ENCODE measurements at places on chromosomes 3 and 15.

GRCh38 chr3:12620729-12621128 lies 43.2 kb downstream of the RAF1 start:
- no peak for DNase-seq

DNA sequence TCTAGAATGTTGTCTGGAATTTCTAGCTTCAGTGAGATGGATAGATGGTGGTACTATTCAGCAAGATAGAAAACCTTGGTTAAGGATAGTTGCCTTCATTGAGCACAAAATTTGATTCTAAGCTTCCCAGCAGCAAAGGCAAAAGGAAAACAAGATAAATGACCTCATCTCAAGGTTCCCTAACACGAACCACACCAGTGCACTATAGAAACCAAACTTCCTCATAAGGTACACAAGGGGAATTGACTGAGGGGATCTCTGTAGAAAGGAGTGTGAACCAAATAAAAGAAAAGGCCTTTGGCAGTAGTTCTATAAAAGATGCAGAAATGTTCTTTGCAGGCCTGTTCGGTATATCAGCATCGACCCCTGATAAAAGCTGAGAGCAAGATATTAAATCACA lies 288.9 kb downstream of the SHQ1 start:
- no peak for DNase-seq

- no peak for DNase-seq
Observed at GRCh38 chr15:64703632-64703959, 71.8 kb downstream of the RBPMS2 start.

DNA sequence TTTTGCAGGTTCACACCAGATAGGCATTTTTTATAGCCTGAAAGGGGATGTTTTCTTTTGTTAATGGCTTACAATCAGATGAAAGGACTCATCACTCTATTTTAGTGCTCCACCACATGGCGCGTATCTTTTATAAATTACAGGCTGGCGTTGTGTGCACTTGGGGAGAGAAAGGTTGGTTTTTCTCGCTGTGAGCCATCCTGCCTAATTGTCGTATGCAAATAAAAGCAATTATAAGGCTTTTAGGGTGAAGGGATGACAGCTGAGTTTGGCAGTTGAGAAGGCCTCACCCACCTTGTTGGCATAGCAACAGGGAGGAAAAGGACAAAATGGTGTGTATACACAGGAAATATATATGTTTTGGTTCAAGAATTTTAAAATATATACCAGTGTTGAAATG lies 268.0 kb downstream of the NR2F2 start:
- peak; percentile 91 for DNase-seq

- DNase-seq, result peak; percentile 23
Observed at GRCh38 chr3:52444860-52445793, at the start of gene SEMA3G. Gene SEMA3G, minus strand, starts transcription at chr3:52445103. Its CDS starts 76 bp downstream, at chr3:52445027.

GRCh38 chr3:55330756-55331155 lies 156.3 kb downstream of the WNT5A start:
- DNase-seq, result no peak

DNA sequence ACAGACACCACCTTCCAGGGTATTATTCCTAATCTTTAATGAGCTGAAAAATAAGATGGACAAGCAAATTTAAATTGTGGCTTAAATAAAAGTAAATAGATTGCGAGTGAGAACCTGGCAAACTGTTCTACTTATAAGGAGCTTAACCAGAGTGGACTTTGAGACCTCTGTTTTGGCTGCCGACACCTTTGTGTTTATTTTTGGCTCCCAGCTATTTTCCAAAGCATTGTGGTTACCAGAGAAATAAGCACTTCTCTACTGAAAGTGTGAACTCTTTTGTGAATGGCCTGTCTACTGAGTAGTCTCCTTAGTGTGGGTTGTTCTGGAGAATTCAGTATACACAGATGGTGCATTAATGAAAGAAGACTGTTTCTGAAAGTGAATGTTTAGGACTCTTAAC lies 109.4 kb downstream of the ATP8B4 start:
- no peak for DNase-seq

DNA sequence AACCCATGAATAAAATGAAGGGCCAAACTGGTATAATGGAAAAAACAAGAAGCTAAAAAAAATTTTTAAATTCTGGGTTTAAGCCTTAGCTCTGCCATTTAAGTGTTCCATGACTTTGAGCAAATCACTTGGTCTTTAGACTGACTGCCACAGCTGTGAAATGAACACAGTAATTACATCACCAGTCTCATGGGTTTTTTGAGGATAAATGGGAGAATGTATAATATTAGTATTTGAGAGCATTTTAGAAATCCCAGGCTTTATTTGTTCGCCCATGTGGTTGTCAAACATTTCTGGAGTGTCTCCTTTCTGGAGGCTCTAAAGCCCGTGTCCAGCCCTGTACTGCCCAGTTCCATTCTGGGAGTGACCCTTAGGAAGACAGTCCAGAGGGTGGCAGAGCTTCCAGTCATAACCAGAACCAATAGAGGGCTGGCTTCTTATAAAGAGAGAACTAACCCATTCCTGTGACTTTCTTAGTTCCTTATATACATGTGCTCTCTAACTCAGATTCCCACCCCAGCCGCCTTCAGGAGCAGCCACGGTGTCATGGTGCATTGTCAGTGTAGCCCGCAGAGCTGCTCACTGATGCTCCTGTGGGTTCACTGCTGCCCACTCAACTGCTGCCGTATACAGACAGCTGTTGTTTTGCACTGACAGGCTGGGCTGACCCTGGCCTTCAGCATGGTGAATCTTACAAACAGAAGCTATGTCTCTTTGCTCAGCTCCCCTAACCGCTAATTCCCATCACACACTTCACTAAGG lies 44.7 kb downstream of the BOC start:
- no peak for DNase-seq

GRCh38 chr3:108546692-108547091 lies 36.3 kb upstream of the MYH15 start:
- DNase-seq, result no peak

DNA sequence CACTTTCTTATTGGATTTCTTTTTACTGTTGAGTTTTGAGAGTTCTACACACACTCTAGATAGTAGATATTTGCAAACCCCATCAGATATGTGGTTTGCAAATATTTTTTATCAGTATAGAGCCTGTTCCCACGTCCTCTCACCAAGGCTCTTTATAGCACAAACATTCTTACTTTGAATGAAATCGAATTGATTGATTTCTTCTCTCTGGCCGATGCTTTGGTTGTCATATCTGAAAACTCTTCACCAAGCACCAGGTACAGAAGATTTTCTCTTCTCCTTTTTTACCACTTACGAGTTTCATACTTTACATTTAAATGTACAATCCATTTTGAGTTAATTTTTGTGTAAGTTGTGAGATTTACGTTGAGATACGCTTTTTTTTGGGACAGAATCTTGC lies 163.4 kb downstream of the PTPRG start:
- DNase-seq, result no peak

DNA sequence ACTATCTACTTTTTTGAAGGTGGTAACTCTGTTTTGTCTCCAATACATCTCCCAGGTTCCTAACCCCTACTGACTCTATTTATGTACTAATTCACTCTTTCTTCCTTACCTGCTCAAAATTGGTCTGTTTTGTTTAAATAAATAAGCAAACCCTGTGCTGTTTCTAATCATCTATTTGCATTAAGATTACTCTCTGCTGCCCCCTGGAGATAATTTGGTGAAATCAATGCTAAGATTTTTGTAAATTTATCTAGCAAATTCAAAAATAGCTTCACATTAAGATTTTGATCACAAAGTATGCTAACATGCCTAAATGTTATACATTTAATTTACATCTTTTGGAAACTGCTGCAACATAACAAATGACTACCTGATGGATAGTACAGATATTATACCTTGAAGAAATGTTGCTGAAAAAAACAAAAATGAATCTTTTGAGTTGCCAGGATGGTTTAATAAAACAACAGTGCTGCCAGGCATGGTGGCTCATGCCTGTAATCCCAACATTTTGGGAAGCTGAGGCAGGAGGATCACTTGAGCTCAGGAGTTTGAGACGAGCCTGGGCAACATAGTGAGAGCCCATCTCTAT lies 4.4 kb upstream of the CD200R1 start:
- DNase-seq, result peak; percentile 48

GRCh38 chr3:119700269-119700919 lies 2.4 kb upstream of the CFAP91 start:
- DNase-seq, result no peak

DNA sequence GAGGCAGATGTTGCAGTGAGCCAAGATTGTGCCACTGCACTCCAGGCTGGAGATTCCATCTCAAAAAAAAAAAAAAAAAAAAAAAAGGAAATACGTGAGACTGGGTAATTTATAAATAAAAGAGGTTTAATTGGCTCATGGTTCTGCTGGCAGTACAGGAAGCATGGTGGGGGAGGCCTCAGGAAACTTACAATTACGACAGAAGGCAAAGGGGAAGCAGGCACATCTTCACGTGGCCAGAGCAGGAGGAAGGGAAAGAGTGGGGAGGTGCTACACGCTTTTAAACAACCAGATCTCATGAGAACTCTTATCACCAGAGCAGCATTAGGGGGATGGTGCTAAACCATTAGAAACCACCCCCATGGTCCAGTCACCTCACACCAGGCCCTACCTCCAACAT lies 138.2 kb upstream of the IL12A start:
- DNase-seq, result no peak

DNA sequence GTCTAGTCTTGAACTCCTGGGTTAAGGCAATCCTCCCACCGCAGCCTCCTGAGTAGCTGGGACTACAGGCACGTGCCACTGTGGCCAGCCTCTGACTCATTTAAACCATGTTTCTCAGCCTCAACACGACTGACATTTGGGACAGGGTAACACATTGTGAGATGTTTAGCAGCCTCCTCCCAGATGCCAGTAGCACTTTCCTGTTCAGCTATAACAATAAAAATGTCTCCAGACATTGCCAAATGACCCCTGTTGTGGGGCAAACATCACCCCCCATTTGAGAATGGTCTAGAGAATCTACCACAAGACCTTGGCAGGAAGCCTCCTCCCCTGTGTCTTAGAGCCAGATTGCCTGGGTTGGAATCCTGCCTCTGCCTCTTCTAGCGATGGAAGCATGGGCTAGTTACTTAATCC lies 8.4 kb downstream of the TMEM40 start:
- DNase-seq, result no peak

GRCh38 chr3:143360244-143360643 lies 240.7 kb downstream of the CHST2 start:
- no peak for DNase-seq

DNA sequence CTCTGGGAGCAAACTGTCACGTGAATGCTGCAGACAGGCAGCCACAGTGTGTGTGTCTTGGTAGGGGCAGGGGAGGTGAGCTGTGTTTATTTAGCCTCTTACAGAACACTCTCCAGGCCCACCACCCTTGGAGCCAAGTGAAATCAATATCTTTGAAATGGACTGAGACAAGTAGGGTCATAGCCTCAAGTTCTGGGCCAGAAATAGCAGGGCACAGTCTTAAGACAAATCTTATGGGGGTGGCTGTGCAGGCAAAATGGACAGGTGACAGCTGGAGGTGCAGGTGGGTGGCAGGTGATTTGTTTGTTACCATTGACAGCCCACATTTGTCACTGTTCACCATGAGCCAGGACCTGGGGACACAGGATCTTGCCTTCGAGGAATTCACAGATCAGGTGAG lies 93.6 kb upstream of the NMNAT3 start:
- no peak for DNase-seq

GRCh38 chr3:196694941-196695848 lies 16.9 kb downstream of the CEP19 start:
- DNase-seq, result no peak

GRCh38 chr3:58375254-58375653 lies 42.6 kb downstream of the PXK start:
- no peak for DNase-seq

DNA sequence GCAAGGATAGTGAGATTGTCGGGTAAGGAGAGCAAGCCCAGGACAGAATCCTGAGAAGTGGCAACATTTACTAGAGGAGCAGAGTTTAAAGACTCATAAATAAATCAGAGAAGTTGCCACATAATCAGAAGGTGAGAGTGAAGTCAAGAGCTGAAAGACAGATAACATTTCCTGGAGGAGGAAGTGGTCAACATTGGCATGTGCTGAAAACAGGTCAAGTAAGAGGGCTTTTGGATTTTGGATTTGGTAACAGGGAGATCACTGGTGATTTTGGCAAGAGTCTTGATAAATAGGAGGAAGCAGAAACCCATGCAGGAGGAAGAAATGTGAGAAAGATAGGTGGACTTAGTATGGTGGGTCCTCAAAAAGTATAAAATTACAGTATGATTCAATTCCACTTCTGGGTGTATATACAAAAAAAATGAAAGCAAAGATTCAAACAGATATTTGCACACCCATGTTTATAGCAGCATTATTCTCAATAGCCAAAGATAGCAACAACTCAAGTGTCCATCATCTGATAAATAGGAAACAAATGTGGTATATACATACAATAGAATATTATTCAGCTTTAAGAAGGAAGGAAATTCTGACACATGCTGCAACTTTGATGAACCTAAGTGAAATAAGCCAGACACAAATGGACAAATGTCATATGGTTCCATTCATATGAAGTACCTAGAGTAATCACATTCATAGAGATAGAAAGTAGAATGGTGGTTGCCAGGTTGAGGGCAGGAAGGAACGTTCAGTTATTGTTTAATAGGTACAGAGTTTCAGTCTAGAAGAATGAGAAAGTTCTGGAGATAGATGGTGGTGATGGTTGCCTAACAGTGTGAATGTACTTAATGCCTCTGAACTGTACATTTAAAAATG lies 27.3 kb upstream of the MBNL1 start:
- DNase-seq, result no peak
